ENCODE measurements at places on chromosomes 5 and 9.

DNA sequence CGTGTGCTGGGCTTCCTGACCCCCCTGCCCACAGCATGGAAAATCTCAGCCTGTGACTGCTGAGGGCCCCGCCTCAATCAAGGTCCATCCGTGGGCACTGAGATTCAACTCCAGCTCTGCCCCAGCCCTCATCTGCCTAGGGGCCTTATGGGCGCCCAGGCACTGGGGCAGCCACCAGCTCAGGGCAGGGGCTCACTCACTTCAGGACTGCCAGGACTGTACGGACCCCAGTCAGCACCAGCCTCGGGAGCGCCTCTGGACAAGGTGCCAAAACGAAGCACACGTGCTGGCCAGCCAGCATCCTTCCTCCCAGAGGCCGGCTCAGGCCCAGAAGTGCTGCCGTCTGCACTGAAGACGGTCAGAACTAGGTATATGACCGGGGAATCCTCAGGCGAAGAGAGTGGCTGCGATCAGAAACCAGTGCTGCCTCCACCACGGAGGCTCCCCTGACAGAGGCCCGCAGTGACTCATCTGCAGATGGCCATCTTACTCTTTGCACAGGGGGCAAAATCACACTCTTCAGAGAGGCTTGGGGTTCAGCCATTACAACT is 19.6 kb downstream of the CLPTM1L start:
- DNase-seq, result no peak

DNA sequence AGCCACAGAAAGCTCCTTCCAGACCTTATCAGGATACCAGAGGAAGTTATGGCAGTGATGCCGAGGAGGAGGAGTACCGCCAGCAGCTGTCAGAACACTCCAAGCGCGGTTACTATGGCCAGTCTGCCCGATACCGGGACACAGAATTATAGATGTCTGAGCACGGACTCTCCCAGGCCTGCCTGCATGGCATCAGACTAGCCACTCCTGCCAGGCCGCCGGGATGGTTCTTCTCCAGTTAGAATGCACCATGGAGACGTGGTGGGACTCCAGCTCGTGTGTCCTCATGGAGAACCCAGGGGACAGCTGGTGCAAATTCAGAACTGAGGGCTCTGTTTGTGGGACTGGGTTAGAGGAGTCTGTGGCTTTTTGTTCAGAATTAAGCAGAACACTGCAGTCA is 70.8 kb upstream of the ENTREP1 start:
- DNase-seq, result no peak

GRCh38 chr5:10581867-10582511 is 18.1 kb downstream of the ANKRD33B start:
- no peak for DNase-seq

DNA sequence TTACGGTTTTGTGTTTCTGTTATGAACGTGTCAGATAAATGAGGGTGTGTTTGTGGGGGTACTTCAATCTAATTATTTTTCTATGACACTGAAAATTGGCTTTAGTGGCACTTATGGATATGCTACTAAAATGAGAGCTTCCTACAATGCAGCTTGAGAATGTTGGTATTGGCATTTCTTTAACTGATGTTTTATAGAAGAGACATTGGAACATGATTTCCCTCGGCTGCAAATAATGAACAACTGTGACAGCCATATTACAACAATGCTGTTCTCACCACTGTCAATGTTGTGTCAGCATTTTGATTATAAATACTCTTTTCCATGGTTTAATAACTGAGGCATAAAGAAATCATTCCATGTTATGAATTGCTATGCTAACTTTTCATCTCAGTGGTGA is 279.4 kb downstream of the KDM4C start:
- DNase-seq, result no peak

DNA sequence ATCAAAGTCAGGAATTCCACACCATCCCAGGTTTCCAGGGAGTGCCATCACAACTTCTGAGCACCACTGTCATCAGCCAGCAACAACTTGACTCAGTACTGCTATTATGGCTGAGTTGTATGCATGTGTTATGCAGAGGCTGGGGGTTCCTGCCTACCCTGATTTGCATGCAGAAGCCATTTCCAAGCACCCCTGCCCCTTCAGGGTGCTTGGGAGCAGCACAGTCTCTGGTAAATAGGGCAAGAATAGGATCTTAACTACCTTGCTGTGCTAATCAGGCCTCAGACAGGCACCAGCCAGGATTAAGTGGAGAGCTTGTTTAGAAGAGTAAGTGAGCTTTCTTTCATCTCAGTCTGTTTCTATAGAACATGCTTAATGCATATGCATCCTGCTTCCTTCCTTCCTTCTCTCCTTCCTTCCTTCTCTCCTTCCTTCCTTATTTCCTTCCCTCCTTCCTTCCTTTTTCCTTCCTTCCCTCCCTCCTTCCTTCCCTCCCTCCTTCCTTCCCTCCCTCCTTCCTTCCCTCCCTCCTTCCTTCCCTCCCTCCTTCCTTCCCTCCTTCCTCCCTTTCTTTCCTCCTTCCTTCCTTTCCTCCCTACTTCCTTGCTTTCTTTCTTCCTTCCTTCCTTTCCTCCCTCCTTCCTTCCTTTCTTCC is 175.7 kb downstream of the FRMD3 start:
- no peak for DNase-seq

DNA sequence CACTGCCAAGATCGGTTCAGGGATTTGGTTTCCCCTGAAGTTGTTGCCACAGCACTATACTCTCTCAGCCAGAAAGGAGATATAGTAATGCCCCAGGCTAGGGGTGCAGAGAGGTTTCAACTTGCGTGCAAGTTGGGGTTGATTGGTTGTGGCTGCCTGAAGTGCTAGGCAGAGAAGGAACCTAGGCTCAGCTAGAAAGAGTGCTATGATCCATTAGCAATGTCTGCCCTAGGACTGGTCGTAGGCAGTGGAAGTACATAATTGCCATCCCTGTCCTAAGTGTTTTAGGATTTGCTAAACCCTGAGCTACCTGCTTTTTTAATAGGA is 136.6 kb upstream of the SMIM23 start:
- DNase-seq, result no peak

DNA sequence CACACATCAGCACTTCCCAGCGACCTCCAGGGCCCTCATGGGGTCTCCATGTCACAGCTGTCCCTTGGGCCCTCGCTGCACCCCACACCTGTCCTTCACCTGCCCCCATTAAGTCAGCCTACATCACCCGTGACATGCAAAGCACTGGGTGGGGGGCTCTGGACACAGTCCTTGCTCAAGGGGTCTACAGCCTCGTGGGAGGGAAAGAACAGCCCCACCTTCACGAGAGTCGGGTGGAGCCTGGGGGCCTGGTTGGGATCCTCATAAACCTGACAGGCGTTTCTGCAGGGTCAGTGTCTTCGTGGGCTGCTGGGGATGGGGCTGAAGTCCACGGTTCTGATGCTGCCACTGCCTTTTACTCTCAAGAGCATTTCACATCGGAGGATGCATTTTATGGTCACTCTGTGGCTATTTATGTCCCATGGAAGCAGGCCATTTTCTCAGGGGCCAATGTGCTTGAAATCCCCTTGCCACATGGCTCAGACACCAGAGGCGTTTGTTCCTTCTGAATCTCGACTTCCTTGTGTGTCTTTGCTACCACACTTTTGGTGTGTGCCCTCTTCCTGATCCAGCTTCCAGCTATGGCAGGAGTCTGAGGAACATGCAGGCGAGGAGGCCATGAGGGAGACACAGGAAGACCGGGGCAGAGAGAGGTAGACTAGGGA is at the start of gene OR2V1:
OR2V1 (minus strand) TSS at position 338 of the 665 bp plus-strand sequence. CDS start 5,865 bp downstream, outside the sequence.
- no peak for DNase-seq

GRCh38 chr5:171920765-171921391 is 85.6 kb downstream of the FBXW11 start:
- DNase-seq, result no peak

GRCh38 chr5:81428446-81428845 is 34.5 kb upstream of the ACOT12 start:
- no peak for DNase-seq

DNA sequence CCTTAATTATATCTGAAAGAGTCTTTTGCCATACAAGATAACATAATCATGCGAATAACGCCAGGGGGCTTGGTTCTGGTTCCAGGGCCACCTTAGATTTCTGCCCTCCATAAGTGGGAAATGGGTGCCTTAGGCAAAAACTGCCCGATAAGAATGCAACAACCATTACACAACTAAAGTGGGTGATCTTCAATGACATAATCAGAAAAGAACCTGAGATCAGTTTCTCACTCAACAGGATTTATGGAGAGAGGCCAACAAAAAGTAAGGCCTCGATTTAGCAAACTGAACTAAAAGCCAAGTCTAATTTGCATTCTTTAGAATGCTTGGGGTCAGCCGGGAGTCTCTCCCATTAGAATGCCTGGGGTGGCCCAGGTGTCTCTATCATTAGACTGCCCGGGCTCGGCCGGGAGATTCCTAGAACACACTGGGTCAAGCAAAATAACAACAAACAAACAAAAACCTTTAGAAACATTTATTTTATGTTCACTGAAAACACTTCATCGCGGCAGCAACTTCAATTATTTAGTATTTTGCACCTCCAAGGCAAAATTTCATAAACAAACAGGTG is 194.8 kb downstream of the AUH start:
- no peak for DNase-seq

- DNase-seq, result no peak
Observed at GRCh38 chr5:173807181-173807655, 80.9 kb upstream of the CPEB4 start.

DNA sequence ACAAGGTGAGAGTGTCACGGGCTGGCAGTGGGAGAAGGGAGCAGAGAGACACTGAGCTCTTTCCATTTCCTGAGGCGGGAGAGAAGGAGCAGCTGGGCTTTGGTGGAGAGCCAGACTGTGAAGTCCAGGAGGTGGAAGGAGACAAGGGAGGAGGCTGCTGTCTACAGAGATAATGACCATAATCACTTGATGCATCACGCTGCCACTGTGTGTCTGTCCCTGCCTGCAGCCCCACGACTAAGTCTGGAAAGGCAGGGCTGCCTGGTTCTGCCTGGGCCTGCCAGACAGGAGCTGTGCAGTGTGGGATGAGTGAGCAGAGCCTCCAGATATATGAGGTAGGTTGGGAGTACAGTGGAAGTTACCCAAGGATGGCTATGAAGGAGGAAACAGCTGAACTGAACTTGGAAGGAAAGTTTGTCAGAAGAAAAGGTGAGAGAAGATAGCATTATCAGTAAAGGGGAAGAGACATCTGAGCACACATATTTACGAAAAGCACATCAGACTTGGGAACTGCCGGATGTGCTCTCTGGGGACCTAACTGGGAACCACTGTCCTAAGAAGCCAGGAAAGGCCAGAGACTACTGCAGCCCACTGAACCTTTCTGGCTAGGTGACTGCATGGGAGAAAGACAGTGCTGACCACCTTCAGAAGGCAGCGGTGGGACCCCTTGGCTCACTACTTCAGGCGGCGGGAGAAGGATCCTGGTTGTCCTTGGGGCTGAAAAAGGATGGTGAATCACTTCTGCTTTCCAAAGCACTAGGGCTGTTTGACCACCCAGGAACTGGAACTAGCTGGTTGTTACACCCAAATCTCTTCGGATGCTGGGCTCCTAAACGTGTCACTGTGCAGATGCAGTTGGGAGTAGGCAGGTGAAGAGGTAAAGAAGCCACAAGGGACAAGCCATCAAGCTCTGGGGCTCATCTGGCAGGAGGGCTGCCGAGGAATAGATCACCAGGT is 12.8 kb upstream of the DDX41 start:
- no peak for DNase-seq

DNA sequence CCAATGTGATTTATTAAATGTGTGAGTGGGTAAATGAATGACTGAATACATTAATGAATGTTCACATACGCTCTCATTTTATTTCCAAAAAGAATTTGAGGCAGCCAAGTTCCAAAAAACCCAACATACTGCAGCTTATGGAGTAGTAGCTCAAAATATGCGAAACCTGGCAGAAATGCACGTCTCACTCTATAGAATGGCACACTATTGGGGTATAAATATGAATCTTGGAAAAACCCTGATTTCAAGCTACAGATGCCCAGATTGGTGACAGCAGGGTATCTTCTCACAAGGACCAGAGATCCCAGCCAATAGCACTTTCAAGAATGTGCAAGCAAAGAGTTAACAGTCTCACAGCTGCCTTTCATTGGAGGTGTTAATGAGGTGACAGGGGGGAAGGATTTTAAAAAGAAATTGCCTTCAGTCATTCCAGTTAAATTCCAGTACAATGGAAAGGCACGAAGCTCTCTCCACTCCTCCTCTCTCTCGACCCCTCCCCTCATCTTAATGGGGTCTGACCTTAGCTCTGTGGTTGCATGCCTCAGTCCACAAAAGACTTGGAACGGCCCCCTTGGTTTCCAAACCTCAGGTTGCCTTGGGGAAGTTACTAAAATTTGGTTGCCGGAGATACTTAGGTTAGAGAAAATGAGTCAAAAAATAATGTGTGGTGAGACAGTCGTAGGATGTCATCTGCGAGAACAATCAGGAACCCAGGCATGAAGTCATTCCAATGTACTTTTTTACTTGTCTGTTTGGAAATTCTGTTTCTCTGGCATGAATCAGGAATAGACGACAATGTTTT is 307.4 kb downstream of the NFIB start:
- no peak for DNase-seq

DNA sequence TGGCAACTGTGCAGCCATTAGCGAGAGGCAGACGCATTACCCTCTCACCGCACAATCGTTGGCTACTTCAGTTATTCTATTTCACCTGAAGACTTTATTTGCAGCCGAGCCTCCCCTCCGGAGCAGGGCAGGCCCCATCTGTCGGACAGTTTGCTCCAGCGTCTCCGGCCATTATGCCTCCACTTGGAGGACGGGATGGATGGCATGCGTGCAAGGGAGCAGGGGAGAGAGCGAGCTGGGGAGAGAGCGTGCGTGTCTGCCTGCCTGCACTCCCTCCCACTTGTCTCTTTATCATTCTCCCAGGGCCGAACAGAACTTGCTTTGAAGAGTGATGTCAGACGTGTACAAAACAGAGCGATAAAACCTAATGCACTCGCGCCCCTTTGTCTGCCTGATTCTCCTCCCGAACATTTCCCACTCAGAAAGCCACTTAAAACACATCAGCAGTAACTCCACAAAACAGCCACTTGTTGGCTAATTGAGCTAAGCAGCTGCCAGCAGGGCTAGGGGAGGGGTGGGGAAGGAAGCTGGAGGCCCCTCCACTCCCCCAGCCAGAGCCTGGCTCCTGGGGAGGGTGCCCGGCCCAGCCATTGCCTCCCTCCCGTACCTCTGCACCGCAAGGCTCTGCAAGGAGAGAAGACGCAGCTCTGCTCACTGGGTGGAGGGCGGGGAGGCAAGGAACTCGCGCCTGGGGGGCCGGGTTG is 43.4 kb upstream of the FUBP3 start:
- no peak for DNase-seq

DNA sequence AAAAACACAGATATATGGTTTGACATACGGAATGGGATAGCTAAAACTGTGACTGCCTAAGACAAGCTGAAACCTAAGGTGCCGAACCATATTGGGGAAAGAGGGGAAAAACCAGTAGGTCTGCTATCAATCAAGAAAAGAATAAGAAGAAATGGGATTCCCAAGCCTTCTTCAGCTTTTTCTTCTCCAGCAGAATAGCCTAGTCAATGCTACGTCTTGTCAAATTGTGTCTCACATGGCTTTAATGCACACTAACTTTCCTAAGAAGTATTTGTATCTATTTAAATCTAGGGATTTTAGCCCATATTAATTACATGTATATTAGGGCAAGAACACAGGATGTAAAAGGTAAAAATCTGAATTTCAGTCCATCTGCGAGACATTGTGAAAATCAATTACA is 797 bp upstream of the FBXO38 start:
- DNase-seq, result no peak
